ENCODE measurements at places on chromosomes 13 and 19.

DNA sequence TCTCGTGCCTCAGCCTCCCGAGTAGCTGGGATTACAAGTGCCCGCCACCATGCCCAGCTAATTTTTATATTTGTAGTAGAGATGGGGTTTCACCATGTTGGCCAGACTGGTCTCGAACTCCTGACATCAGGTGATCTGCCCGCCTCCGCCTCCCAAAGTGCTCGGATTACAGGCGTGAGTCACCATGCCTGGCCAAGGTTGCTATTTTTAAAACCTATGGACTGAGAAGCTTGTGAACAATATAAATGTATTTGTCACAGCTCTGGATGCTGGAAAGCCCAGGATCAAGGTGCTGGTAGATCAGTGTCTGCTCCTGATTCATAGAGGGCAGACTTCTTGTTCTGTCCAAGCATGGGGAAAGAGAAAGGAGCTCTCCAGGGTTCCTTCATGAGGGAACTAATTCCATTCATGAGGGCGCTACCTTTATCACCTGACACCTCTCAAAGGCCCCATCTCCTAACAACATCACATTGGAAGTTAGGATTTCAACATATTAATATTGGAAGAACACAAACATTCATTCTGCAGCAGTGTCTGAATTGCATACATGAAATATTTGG is 16.1 kb downstream of the CARD8 start:
- no peak for DNase-seq

- DNase-seq = no peak
Observed at GRCh38 chr13:27442797-27443196, 7.6 kb downstream of the MTIF3 start.

DNA sequence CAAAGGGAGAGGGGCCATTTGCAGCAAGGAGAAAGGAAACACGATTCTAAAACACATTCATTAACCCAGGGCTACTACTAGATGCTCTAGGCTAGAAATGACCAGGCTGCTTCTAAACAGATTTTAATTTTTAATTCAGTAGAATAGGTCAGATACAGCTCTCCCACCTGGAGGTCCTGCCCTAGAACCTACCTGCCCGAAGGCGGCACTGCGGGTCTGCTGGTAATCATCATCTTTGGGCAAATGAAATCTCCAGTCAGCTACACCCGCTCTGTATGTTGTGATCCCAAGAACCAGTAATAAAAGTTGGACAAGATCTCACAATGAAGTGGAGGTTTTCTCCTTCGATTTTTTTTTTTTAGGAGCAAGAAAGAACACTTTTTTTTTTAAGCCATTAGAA is 345.3 kb downstream of the ENOX1 start:
- DNase-seq = no peak

- DNase-seq = no peak
Observed at GRCh38 chr19:14661372-14661924, 13.2 kb downstream of the ADGRE3 start.

GRCh38 chr19:29454109-29454508 is 71.7 kb upstream of the VSTM2B start:
- DNase-seq = no peak

- DNase-seq = no peak
Observed at GRCh38 chr13:32036126-32036695, 4.6 kb downstream of the FRY start.
